ENCODE measurements at places on chromosomes 7 and 10.

GRCh38 chr10:68471586-68472408 lies at the start of gene DNA2:
Gene DNA2, minus strand, starts transcription at chr10:68471973. Its CDS starts 109 bp downstream, at chr10:68471864.
- DNase-seq: peak; percentile 71

DNA sequence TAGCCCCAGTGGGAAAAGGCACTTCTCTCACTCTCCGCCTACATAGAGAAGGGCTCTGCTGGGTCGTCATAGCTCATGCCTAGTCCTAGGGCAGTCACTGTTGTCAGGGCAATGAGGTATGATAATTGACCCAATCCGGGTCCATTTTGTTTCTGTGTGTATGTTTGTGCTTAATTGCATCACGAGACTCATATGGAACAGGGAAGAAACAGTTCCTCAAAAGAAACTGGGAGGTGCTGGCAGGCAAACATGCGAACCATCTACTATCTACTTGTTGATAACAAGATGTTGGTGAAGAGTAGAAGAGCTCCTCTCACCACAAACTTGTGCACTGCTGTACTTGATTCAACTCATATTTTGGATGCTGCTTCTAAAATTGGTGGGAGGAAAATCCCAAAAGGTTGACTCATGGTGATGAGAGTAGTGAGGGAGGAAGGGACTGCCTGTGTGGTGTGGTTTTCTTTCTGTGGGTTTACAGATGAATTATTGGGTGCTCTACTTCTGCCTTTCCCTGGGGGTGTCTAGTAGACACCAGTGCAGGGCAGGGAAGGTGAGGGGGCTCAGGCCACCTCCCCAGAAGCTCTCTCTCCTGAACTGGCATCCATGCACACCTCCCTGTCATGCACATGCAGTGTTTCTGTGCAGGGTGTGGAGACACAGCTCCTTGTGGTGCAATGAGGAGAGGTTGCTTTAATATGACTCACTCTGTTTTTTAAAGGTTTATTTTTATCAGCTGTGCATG lies 29.4 kb downstream of the LSMEM1 start:
- no peak for DNase-seq

- no peak for DNase-seq
Measured at GRCh38 chr10:49412571-49412970, 16.7 kb upstream of the DRGX start.

GRCh38 chr7:40077849-40078248 lies 56.6 kb downstream of the MPLKIP start:
- no peak for DNase-seq

GRCh38 chr10:75431180-75432111 lies at the start of gene LRMDA:
Gene LRMDA, plus strand, starts transcription at chr10:75431624.
- no peak for DNase-seq

DNA sequence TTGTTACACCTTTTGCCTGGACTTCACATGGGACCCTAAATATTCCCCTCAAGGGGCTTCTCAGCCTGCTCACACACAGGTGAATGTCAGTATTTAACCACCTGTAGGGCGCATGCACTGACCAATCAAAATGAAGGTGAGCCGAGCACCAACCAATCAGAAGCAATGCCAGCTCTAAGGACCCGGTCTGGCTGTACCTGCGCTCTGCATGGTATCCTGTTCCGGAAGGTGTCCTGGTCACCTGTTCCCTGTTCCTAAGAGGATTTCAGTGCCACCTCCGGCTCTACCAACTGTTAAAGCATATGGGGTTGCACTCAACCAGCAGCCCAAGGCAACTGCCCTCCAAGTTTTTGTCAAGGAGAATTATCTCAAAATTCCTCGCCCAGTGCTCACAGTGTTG lies 18.4 kb upstream of the CALN1 start:
- DNase-seq: no peak

DNA sequence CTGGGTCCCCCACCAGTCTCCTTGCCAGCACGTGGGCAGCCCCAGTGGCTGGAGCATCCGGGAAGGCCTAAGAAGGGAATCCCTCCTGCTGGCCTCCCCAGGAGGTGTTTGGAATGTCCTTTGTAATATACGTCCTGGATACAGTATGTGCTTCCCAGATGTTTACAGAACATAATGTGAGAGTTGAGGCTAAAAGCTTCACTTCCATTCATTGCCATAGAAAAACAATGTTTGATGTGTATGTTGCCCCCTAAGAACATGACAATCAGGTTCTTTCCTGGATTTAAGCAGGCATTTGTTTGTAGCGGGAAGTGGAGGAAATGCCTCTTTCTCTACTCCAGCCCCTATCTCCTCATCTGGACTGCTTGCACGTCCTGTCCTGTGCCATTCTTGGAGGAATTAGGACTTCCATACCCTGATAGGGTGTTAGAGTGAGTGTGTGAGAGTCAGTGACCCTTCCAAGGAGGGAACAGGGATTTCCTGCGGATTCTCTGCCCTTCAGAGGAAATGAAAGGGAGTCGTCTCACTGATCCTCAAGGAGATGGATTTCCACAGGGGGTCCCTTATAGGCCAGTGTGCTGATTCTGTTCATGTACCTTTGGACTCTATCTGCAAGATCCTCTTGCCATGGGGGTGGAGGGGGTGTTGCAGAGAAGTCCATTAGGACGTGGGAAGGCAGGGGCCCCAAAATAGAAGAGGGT lies 1.2 kb downstream of the IGFBP1 start:
- no peak for DNase-seq

Data from NCI-H1092 (cell line).